Mammary microvascular endothelial cell (primary cell): ENCODE measurements at places on chromosomes 16 and 17. TPM values are rescaled to one million over a fixed set of nuclear protein-coding genes. Genes with fewer than 3 reads are reported as not detected.

Gene WSCD1
- total RNA-seq, result 15.4 and 18.1 TPM in 2 replicates

Gene SCIMP
- not detected in 2 replicates for total RNA-seq

Gene SETD1A
- total RNA-seq, result 4.1 and 4.2 TPM in 2 replicates

Gene USP43
- 0.07 and 0.10 TPM in 2 replicates for total RNA-seq

Gene RPS15A
- total RNA-seq, result 2,615 and 2,871 TPM in 2 replicates

Gene TPSD1
- total RNA-seq, result not detected in 2 replicates

Gene IL17C
- total RNA-seq, result 0.79 TPM in 1 of 2 replicates, not detected in the other

Gene RAB37
- total RNA-seq, result 0.40 and 0.44 TPM in 2 replicates

Gene TEKT5
- not detected in 2 replicates for total RNA-seq

Gene TNK1
- 0.15 and 2.5 TPM in 2 replicates for total RNA-seq

Gene PTRH2
- 47.5 and 58.7 TPM in 2 replicates for total RNA-seq

Gene NTN3
- 0.15 TPM in 1 of 2 replicates, not detected in the other for total RNA-seq

Gene EVPLL
- not detected in 2 replicates for total RNA-seq

Gene ITGAE
- 34.0 and 35.7 TPM in 2 replicates for total RNA-seq

Gene CXCL16
- 10.3 and 11.9 TPM in 2 replicates for total RNA-seq

Gene CLEC18C
- not detected in 2 replicates for total RNA-seq
